ENCODE measurements at places on chromosomes 5 and 9.

DNA sequence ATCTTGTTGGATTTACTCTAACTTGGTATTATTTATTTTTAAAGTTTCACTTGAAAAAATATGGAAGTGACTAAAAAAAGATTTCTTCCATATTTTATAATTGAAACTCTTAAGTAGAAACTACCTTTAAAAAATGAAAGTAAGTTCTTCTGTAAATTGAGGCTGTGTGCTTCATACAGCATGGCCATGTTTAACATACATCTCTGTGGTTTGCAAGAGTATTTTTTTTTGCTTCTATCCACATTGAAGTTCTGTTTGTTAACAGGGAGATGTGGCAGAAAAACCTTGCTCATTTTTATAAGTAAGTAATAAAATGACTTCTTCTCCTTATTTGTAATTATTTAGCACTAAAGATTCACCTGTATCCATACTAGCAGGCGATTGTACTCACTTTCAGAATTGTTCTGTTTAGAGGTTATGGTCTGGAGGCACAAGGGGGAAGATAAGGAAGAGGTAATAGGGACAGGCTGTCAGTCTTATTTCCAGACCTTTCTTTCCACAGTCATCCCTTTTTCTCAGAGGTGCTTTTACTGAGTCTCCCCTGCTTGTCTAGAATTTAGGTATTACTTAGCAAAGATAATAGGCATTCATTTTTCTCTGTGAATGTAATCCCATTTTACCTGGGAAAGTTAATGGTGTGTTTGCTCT is 16.0 kb downstream of the FYB1 start:
- no peak for DNase-seq

GRCh38 chr5:163642904-163643303 is 137.5 kb downstream of the MAT2B start:
- no peak for DNase-seq

DNA sequence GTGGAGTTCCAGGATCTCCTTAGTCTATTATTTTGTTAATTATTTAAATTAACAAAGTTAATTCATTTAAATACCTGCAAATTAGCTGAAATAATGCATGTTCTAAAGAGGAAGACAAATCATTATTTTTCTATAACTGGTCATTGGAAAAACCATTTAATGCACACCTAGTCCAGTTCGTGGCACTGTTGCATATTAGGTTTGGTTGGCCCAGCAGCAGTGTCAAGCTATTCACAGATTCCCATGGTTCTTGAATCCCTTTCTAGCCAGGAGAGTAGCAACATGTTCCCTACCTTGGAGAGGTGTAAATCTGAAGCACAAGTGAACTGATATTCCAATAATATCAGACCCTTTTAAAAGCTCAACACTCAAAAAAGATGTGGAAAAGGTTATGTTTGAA is 155.2 kb downstream of the TMEM161B start:
- DNase-seq = no peak

- no peak for DNase-seq
Observed at GRCh38 chr9:93139365-93140182, 5.5 kb upstream of the NINJ1 start.

DNA sequence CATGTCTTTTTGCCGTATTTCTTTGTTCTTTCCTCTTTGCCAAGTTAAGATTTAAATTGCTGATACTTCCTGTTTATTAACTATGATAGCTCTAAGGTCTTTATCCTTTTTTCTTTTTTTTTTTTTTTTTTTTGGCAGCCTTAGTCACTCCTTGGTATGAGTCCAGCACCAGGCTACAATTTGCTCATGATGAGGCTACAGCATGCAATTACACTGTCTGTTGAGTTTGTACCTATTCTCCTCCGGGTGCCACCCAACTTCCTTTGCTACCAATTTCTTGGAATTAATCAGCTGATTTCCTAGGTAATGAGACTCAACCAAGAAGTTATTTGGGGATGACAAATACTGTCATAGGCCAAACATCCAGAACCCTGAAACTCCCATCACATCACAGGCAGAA is 25.5 kb downstream of the ACTL7B start:
- DNase-seq = no peak

DNA sequence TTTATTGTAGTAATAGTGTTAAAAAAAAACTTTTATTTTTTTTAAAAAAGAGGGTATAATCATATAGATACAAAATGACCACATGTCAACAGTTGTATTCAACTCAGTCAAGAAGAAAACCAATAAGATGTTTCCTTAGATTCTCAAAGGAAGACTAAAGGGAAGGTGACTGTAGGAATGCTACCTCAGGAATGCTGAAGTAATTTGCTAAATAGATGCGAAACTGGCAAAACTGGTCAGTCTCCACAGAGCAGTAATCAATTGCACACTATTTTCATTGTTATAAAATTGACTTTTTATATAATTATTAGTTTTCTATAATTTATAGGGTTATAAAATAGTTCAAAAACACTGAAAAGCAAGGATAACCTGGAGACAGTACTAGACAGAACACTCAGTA is 204.8 kb downstream of the GABRG2 start:
- DNase-seq = no peak

GRCh38 chr5:98772415-98773213 is 849 bp upstream of the RGMB start:
- DNase-seq = peak; percentile 72

DNA sequence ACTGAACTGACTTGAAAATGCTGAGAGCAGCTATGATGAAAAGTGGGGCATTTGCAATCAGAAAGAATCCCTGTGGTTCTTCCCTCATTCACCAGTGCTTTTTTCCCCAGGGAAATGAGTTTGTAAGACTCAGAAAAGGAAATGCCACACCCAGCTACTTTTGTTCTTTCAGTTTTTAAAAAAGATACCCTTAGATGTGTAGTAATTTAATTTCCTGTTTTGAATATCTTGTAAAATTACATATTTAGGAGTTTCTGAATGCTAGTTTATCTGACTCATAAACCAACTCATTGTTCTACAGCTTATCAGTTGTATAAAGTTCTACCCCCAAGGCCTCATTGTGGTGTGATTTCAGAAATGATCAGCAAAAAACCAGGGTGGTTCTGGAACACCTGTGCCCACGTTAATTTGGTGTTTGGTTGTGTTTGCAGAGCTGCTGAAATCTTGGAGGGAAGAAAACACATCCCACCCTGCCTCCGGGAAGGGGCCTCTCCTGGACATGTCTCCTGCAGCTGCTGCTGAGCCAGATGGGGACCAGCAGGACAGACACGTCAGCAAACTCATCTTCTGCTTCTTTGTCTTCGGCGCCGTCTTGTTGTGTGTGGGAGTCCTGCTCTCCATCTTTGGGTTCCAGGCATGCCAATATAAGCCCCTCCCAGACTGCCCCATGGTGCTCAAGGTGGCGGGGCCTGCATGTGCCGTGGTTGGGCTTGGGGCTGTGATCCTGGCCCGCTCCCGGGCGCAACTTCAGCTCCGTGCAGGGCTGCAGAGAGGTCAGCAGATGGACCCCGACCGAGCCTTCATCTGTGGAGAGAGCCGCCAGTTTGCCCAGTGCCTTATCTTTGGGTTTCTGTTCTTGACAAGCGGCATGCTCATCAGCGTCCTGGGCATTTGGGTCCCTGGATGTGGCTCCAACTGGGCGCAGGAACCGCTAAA is 2.8 kb downstream of the TMEM171 start:
- DNase-seq = no peak

- no peak for DNase-seq
Observed at GRCh38 chr9:126205265-126205664, 121.4 kb upstream of the MVB12B start.

- DNase-seq = no peak
Observed at GRCh38 chr5:95647886-95648860, 1.6 kb downstream of the RFESD start.

DNA sequence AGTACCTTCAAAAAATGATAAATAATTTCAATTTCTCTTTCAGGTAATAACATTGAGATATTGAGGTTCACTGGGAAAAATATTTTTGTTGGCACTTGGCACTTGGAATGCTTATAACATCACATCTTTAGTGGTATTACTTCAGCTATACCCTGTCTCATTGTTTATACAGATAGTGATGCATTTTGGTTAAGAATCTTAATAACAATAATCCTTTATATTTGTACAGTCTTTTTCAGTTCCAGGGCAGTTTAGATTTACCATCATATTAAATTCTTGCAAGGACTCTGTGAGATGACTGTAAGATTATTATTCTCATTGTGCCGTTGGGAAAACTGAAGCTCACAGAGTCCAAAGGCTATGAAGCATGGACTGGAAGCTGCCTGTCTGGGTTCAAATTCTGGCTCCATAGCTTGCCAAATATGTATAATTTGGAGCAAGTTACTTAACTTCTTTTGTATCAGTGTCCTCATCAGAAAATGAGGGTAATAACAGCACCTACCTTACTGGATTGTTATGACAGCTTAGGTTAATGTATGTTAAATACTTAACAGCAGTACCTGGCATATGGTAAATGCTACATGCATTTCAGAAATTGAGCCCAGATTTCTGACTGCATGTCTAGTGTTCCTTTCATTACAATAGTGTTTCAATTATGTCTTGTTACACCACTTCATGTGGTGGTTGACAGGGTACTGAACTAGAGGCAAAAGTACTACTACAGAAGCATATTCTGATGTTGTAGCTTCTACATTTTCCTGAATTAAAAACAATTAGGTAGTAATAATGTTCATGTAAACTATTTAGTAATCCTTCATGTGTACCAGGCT is 272.2 kb downstream of the PLK2 start:
- no peak for DNase-seq

- no peak for DNase-seq
Observed at GRCh38 chr9:20373263-20373662, 249.0 kb downstream of the MLLT3 start.

GRCh38 chr5:64653766-64654560 is 36.3 kb upstream of the SHISAL2B start:
- DNase-seq = peak; percentile 21

DNA sequence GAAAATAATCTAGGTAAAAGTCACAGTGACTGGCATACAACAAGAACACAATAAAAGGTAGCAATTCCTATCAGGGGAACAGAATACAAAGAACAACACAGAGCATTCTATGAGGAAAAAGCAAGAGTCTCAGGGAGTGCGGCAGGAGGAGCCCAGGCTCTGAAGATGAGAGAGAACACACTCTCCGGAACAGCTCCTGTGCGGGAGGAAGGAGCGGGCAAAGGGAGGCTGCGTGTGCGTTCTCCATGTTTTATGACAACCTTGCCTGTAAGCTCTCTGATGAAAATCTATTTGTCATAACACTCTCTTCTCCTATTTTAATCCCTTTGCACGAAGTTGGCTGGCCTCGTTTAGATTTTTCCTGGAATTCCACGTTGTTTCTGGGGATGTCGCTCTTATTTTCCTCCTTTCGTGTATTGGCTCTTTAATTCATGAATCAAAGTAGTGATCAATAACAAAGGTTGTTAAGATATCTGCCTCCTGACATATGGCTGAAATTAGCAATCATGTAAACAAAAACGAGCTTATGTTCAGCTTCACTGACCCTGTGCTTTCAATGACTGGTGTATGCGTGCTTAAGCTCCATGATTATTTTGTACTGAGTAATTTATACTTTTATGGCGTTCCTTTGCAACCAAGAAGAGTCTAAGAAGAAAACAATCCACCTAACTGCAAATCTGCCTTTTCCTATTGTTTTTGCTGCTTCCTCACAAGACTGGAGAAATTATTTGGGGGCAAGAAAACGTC is 109.5 kb downstream of the MYO10 start:
- no peak for DNase-seq

DNA sequence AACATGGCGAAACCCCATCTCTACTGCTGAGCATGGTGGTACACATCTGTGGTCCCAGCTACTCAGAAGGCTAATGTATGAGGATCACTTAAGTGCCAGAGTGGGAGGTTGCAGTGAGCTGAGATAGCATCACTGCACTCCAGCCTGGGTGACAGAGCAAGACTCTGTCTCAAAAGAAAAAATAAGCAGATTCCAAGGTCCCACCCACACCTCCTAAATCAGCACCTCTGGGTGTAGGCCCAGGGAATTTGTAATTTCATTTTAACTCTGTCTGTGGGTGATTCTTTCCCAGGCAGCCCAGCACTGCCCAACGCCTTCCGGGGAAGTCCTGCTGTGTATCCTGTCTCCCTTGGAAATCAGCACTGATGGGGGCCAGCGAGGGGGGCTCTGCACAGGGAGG is 12.5 kb downstream of the CAMK2A start:
- no peak for DNase-seq

GRCh38 chr5:72842816-72843215 is 26.4 kb downstream of the TNPO1 start:
- peak; percentile 55 for DNase-seq

DNA sequence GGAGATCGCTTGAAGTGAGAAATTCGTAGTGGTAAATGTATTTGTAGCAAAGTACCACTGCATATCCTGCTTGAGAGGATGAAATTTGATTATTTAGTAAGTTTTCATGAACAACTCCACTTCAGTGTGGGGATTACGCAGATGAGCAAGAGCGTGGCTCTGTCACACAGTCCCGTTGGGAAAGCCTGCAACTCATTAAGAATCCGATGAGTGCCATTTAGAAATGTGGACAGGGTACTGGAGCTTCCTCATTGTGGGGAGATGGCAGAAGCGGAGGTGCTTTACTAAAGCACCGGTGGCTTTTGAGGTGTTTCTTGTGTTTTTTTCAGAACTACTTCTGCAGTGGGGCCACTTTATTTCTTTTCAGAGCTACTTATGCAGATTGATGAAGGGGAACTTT is 1.4 kb downstream of the TJP2 start:
- no peak for DNase-seq

DNA sequence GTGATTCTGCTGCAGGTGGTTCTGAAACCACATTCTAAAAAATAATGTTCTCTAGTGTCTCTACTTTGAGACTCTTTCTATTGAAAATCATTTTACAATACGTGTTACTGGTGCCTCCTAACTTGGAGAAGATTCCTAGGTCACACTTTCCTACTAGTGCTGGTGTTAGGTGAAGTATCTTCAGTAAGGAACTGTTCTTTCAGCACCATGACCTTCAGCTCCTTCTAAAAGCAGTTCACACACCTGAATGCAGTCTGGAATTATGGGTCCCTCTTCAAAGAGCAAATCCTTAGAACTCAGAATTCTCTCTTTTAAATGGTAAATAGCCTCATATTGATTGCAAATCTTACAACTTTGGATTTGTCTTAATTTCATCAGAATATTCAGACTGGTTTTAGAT is 10.6 kb upstream of the DPYSL3 start:
- DNase-seq = peak; percentile 6

GRCh38 chr5:37494756-37495155 is 115.6 kb downstream of the WDR70 start:
- DNase-seq = no peak

GRCh38 chr5:14050821-14051220 is 92.3 kb upstream of the TRIO start:
- no peak for DNase-seq

GRCh38 chr5:74201334-74202081 is 439.0 kb downstream of the ENC1 start:
- DNase-seq = peak; percentile 20

DNA sequence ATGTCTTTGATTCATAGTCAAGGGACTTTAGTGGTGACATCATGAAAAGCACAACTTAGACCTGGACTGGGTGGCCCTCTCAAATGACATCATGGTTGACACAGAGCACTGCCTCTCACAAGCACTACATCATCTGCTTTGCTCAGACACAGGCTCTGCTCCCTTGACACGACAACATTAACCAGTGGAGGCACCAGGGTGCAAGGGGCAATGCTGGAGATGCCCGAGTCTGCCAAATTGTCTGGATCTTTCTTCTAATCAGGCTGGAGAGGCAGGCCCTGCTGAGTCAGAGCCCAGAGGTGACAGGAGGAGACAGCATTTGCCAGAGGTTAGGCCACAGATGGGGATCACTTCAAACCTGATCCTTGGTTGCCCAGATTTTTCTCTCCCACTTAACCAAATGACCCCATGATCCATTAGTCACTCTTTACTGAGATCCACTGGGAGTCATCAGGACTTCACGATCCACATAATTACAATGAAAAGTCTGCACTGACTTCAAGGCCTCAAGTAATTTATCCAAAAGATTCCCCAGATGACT is 174.4 kb downstream of the SLIT3 start:
- no peak for DNase-seq

GRCh38 chr9:105656131-105656921 is 5.9 kb upstream of the TAL2 start:
- DNase-seq = no peak
